ENCODE measurements at places on chromosomes 5 and 9.
A peak's percentile ranks its signal among the peaks of the same experiment; 100 is the strongest.

DNA sequence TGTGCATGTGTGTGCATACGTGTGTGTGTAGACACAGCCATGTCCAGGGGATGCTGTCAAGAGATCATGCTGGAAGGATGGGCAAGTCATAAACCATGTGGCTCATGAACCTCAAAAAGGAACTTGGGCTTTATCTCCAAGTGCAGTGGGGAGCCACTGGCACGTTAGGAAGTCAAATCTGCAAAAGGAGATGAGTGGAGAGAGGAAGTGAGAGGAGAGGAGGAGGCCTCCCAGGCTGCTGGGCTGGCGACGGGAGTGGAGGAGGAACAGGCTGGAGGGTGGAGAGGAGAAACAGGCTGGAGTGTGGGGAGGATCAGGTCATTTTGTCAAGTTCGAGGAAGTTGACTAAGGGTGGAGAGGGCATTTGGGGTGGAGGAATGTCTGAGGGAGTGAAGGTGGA lies 29.2 kb upstream of the TIFAB start:
- DNase-seq = no peak

- DNase-seq = no peak
Measured at GRCh38 chr5:107885601-107886000, 214.9 kb upstream of the EFNA5 start.

DNA sequence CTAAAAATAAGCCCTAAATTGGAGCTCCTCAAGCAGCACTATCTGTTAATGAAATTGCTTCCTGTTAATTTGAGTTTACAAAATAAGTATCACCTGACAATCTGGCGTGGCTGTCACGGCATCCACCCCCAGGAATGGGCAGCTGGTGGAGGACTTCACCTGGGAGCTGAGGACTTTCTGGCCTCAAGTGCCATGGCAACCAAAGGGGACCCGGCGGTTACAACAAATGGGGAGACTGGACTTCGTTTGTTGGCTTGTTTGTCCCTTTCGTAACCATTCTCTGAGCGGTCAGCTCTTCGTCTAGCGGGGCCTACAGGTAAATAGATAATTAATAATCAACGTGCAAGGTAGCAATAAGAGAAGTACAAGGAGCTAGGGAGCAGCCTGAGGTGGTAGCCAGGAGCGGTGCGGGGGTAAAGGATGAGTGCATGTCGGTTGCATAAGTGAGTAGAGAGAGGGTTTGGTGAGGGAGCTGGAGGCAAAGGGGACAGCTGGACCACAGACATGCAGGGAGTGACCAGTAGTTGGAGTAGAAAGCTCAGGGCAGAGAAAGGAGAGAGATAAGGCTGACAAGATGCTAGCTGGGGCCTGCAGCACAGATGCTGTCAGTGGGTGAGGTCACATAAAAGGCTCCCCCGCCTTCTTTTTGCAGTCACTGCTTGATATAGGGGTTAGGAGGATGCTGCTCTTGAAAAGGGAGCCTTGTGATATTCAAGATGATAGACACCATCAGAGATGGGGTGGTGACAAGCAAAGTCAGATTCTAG lies 62.5 kb downstream of the HSPA4 start:
- DNase-seq = no peak

- no peak for DNase-seq
Measured at GRCh38 chr9:105883847-105884246, 189.5 kb downstream of the TMEM38B start.

DNA sequence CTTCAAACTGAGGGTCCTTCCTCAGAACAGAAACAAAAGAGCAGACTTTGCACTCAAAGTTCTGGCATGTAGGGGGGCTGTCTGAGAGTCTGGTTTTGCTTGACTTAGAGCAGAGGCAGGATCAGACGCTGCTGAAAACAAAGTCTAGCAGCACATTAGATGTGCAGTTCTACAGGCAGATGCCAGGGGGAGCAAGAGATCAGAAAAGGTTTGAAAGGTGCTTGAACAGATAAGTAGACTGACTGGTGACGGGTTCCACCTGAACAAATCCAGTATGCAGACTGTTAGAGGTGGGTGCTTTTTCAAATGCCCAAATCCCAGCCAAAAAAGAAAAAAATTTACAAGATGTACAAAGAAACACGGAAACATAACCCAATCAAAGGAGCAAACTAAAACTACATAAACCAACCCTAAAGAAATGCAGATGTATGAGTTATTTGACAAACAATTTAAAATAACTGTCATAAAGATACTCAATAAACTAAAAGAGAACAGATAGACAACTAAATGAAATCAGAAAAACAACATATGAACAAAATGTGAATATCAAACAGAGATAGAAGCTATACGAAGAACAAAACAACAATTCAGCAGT lies 194.7 kb upstream of the FREM1 start:
- peak; percentile 57 for DNase-seq

Data from SW480 (cell line).